ENCODE measurements at places on chromosomes 5 and 9.

DNA sequence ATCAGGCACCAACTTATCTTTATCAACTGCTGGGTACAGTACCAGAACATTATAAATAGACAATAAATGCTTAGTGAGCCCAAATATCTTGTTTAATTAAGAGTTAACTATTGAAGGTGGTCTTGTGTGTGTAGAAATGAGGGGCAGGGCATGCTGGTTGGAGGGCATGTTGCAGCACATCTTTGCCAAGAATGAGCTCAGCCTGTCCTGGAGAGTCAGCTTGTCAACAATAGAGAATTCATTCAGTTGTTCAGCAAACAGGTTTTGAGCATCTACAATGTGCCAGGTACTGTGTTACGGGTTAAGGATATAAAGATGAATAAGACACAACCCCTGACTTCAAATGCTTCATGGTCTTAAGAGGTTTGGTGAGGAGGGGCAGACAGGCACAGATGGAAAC is 19.2 kb upstream of the F2RL1 start:
- no peak for DNase-seq

GRCh38 chr5:97628031-97628430 is 445.0 kb upstream of the RIOK2 start:
- DNase-seq: no peak

- DNase-seq: no peak
Measured at GRCh38 chr5:101995585-101995984, 300.5 kb downstream of the SLCO4C1 start.

GRCh38 chr5:19795218-19795617 is 192.8 kb downstream of the CDH18 start:
- peak; percentile 56 for DNase-seq

DNA sequence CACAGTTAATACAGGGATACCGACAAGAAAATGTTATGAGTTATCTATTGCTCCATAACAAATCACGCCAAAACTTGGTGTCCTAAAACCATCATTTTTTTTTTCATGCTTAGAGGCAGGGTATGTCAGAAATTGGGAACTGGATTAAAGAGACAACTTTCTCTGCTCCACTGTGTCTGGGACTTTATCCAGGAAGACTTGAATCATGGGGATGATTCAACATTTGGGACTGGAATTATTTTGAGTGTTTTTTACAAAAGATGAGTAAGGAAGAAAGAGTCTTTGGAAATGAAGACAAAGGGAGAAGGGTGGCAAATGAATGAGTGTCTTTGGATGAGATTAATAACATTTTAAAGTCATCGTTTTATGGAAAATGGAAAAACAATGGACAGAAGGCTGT is 1883.7 kb upstream of the C9orf72 start:
- DNase-seq: peak; percentile 45

GRCh38 chr5:9348401-9348996 is 197.4 kb downstream of the SEMA5A start:
- DNase-seq: peak; percentile 93

GRCh38 chr9:99822806-99823591 is 1.3 kb downstream of the NR4A3 start:
- peak; percentile 68 for DNase-seq

DNA sequence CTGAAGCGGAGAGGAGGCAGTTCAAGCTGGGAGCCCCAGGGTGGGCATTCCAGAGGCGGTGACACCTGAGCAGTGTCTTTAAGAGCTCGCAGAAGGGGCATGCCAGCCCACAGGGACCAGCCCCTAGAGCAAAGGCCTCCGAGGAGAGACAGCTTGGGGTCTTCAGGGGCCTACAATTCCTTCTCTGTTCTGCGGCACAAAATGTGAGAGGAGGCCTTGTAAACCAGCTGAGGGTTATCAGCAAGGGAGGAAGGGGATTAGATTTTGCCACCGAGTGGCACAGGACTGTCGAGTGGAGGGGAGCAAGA is 505 bp upstream of the SIGMAR1 start:
- no peak for DNase-seq

DNA sequence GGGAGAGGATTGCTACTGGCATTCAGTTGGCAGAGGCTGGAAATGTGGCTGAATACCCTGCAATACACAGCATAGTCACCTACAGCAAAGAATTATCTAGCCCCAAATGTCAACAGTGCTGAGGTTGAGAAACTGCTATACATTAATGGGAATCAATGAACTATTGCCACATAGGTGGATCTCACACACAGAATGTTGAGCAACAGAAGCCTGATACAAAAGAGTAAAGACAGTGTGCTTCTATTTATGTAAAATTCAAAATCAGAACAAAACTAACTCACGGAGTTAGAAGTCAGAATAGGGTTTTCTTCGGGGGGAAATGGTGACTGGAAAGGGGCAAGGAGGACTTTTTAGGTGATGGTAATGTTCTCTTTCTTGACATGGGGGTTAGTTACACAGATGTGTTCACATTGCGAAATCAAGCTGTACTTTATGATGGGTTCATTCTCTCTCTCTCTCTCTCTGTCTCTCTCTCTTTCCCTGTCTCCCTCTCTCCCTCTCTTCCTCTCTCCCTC is 45.7 kb upstream of the PANK3 start:
- no peak for DNase-seq

GRCh38 chr5:91025956-91026355 is 357.2 kb downstream of the ARRDC3 start:
- DNase-seq: no peak

GRCh38 chr9:110078604-110079003 is 129.4 kb downstream of the C9orf152 start:
- DNase-seq: no peak

- DNase-seq: peak; percentile 84
Measured at GRCh38 chr5:139246394-139246793, 47.1 kb upstream of the MATR3 start.

DNA sequence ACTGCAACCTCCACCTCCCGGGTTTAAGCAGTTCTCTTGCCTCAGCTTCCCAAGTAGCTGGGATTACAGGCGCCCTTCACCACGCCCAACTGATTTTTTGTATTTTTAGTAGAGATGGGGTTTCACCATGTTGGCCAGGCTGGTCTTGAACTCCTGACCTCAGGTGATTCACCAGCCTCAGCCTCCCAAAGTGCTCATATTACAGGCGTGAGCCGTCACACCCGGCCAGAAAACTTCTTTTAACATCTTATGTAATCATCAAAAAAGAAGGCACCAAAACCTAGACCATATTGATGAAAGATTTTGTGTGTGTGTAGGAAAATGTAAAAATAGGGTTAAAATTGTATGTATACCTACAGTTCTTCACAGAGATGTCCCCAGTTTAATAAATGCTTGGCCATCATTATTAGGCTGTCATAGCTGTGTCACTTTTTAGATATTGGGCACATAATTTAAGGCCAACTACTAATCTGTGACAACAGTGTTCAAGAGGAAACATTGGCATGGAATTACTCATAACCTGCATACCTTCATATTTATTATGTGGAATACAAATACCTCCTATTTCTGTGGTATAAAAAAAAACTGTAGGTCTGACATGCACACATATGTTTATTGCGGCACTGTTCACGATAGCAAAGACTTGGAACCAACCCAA is 44.4 kb downstream of the RAD50 start:
- peak; percentile 65 for DNase-seq

- peak; percentile 57 for DNase-seq
Measured at GRCh38 chr9:124960409-124960752, 19.5 kb upstream of the GOLGA1 start.

DNA sequence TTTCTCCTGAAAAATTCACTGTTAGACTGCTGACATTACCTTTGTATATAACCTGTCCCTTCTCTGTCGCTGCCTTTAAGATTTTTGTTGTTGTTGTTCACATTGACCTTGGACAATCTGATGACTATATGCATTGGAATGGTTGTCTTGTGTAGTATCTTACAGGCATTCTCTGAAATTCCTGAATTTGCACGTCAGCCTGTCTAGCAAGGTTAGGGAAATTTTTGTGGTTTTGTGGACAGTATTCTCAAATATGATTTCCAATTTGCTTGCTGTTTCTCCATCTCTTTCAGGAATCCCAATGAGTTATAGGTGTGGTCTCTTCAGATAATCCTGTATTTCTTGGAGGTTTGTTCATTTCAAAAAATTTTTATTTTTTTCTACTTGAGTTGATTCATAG is 140.8 kb downstream of the PRR16 start:
- DNase-seq: peak; percentile 98

DNA sequence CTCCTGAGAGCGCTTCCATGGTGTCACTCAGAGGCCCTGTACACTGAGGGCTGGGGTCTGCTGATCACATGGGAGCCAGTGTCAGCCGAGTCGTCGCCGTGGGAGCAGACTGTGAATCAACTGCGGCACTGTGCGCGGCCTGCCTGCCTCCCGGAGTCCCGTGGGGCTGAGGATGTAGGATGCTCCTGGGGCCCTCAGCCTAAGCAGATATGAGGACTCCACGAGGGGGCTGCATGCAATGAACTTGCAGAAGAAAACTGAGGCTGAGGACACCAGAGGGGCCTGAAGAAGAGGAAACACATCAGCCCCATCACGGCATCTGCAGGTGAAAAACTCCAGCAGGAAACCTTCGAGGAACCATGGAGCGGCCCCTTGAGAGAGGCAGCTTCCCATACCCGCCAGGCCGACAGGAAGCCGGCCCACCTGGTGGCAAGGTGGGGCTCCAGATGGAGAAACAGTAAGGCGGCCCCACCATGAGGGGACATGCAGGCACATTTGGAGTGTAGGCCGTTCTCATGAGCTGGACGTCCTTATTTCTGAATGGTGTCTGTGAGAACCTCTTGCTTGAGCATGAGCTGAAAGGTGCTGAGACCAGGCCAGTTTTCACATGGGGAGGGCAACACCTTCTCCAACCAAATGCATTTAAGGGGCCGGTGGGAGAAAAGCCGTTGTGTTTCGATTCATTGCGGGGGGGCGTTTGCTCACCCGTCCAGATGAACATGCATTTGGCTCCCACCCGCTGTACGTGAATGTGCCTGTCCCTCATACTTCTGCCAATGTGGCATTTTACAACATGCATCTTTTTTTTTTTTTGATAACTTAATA is 35.2 kb upstream of the ADAMTS2 start:
- DNase-seq: no peak

DNA sequence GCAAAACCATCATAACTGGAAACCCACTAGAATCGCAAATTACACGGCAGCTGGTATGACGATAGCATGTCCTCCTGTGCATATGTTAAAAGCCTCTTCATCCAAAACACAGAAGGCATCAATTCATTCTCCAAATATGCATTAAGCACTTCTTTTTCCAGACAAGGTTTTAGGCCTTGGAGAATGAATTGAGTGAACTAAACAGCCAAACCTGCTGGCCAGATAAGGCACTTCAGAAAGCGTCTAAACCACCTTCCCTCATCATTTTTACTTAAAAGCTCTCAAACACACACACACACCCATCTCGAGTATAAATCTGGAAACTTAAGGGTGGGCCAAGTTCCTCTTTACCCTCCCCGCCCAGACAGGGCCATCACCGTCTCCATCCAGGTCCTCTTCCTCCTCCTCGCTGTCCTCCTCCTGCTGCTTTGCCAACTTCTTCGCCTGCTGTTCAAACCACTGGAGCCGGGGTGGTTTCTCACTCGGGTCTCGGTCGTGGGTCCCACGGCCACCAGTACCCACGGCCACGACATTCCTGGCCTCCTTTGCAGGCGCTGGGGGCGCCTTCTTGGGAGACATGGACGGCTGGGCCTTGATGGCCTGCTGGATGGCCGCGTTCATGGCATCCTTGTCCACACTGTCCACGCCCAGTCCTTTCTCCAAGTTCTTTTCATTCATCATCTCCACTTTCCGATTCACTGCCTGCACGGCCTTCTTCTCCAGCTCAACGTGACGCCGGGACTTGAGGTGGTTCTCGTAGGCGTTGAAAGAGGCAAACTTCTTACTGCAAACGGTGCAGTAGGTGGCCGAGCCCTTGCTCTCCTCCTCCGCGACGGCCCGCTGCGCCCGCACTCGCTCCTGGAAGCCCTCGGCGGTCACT is 696 bp downstream of the ZNF622 start:
- peak; percentile 43 for DNase-seq

GRCh38 chr9:70826562-70826961 is 294.9 kb downstream of the TRPM3 start:
- DNase-seq: no peak

DNA sequence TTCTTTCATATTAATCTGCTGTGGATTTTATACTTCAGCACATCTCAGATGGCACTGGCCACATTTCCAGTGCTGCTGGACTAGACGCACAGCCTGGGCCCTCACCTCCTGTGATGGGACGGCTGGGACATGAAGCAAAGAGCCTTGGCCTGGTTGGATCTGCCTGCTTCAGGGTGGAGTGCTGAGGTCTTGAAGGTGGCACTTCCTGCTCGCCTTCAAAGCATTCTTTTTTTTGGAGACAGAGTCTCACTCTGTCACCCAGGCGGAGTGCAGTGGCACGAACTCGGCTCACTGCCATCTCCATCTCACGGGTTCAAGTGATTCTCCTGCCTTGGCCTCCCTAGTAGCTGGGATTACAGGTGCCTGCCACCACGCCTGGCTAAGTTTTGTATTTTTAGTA is 73.1 kb downstream of the RAPGEF1 start:
- no peak for DNase-seq

- DNase-seq: no peak
Measured at GRCh38 chr5:58544926-58545325, 37.9 kb upstream of the RAB3C start.

DNA sequence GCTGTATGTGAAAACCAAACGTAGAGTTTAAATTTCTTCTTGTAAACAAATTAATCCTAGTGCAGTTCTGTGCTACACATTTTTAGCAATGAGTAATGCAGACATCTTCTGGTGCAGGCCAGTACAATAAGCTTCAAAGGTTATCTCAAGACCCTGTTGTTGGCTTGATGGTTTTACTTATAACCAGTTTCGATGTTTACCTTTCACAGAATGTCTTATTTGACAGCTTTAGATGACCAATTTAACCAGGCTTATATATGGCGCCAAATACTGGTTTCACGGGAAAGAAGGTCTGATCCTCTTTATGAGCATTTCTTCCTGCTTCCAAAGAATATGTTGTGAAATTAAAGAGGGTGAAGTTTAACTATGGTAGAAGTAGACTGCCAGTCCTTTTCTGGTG is 9.9 kb downstream of the ZFAND5 start:
- DNase-seq: no peak

GRCh38 chr5:35319333-35320002 is 89.2 kb upstream of the PRLR start:
- peak; percentile 60 for DNase-seq

GRCh38 chr5:35129921-35130485 is 82.3 kb upstream of the AGXT2 start:
- peak; percentile 84 for DNase-seq

- no peak for DNase-seq
Measured at GRCh38 chr9:125556046-125556721, 150.8 kb downstream of the MAPKAP1 start.

All from ELR (cell line).